ENCODE measurements at places on chromosomes 2 and 18. TPM values are rescaled to one million over a fixed set of nuclear protein-coding genes. Genes with fewer than 3 reads are reported as not detected.

DNA sequence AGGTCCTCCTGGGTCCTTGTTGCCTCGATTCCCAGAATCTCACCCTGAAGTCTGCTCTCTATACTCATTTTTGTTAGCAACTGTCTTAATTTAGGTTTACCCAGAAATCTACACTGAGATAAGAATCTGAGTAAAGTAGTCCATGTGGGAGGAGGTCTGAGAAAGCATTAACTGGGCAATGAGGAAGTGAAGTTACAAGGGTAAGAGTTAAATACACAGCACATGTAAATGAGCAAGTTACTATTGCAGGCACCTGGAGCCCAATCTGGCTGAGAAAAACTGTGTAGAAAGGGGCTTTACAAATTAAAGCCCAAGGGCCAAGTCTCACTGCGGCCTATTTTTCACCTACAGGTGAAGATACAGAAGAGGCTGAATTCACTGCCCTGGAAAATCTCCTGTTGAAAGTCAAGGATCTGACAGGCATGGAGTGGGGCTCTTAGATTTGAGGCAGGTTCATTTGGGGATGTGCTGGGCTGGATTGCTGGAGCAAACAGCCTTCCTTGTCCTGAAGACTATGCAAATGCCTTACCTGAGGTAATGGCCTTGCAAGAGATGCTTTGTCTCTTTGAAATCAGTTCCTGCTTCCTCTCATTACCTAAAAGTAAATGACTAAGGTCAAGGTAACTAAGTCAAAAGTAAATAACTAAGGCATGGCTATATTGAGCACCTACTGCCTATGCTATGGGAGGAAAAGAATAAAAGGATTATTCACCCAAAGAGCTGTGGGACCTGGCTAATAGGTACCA is 84.4 kb upstream of the DYNAP start:
- no peaks in the 10 kb centered on the region for H3K27me3 ChIP-seq
- no peak overlapping the region for H3K27ac ChIP-seq
- DNase-seq = no peak
- H3K4me1 ChIP-seq = no peaks in the 10 kb centered on the region
- no peaks in the 10 kb centered on the region for H3K36me3 ChIP-seq

DNA sequence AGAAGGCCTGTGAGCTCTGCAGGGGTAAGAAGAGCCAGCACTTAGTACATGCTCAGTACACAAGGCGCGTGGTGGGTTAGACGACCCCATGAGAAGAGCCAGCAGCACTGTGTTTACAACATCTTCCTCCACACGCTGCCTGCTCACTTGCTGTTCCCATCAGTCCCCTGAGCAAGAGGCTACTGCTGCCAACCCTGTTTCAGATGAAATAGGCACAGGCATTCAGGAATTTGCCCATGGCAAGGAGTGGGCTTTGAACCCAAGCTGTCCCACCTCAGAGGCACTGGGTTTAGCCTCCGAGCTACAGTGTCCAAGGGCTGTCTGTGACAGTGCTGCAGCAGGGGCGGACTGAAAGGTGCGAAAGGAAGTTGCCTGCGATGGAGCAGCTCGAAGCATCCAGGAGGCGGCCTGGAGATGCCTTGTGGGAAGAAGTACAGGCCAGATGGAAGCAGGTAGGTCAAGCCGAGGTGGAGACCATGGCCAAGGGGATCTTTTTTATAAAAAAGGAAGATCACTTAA is 121.5 kb upstream of the PXDN start:
- no peaks in the 10 kb centered on the region for H3K27me3 ChIP-seq
- DNase-seq = no peak
- no peak overlapping the region for H3K4me3 ChIP-seq
- H3K27ac ChIP-seq = no peak overlapping the region
- no peaks in the 10 kb centered on the region for H3K36me3 ChIP-seq

- no peak overlapping the region for H3K4me3 ChIP-seq
- no peaks in the 10 kb centered on the region for H3K36me3 ChIP-seq
- H3K27me3 ChIP-seq = no peaks in the 10 kb centered on the region
Measured at GRCh38 chr2:212911011-212911410, 240.4 kb downstream of the IKZF2 start.

DNA sequence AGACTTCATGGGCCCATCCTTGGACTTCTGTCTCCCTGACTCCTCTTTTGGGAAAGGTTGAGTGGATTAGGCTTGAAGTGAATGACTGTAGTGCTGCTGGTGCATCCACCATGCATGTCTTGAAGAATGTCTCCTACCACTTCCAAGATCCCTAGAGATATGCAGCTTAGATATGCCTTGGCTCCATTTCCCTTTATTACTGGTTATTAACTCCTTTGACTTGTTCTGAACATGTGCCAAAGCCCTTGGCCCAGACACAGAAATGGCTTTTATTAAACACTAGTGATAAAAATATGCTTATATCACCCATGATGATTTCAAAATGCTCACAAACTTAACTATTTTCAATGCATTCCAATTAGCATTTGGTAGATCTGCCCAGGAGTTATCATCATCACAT is 90.0 kb upstream of the SLC14A2 start:
- DNase-seq = no peak
- H3K27ac ChIP-seq = no peak overlapping the region
- H3K27me3 ChIP-seq = no peaks in the 10 kb centered on the region
- no peaks in the 10 kb centered on the region for H3K36me3 ChIP-seq

- no peak overlapping the region for H3K4me3 ChIP-seq
- no peaks in the 10 kb centered on the region for H3K36me3 ChIP-seq
- H3K4me1 ChIP-seq = no peaks in the 10 kb centered on the region
- no peak for DNase-seq
Measured at GRCh38 chr18:59372975-59373374, 13.9 kb upstream of the LMAN1 start.

- H3K4me1 ChIP-seq = no peaks in the 10 kb centered on the region
- H3K4me3 ChIP-seq = no peak overlapping the region
- H3K36me3 ChIP-seq = no peaks in the 10 kb centered on the region
- DNase-seq = no peak
- no peaks in the 10 kb centered on the region for H3K27me3 ChIP-seq
Measured at GRCh38 chr18:65527879-65528633, 222.8 kb upstream of the CDH7 start.

ILKAP gene
- 49.8 TPM for polyA plus RNA-seq

STPG4 gene
- not detected for polyA plus RNA-seq
